ENCODE measurements at places on chromosomes 1 and 21.

GRCh38 chr1:19577036-19577435 is 67.1 kb upstream of the NBL1 start:
- DNase-seq = no peak

GRCh38 chr1:220019071-220019470 is 27.2 kb downstream of the EPRS1 start:
- DNase-seq = no peak

GRCh38 chr1:227374846-227375245 is 56.6 kb upstream of the CDC42BPA start:
- DNase-seq = no peak

- DNase-seq = no peak
Observed at GRCh38 chr1:210418863-210419650, 90.4 kb downstream of the HHAT start.

DNA sequence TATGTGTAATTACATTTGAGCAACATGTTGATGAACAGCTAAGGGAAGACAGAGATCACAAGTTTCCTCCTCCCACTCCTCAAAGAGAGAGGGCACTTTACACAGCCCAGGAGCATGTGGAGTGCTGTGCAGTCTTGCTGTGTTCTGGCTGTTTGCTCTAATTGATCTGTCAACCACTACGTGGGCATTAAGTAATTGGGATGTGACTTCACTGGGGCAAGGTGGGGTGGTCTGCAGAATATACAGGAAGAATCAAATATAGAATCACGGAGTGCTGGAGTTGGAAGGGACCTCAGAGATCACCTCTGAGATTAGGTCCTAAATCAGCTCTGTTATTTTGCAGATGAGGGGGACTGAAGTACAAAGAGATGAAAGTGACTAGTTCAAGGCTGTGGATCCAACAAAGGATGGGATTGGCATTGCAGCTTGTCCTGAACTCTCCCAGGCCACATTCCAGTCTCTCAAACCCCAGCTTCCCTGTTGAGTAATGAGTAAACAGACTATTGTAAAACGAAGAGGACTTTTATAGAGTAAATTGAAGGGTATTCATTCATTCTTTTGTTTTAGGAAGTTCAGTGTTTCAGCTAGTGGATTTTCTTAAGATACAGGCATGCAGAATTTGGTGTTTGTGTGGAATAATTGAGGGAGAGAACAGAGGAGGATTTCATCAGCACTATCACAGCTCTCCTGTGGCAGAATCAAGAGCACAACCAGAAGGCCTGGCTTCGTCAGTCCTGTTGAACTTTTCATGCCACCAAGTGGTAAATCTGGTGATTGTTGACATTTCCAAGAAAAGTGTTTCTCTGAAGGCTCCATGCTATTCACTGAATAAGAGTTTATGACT is 22.4 kb downstream of the NOS1AP start:
- DNase-seq = no peak

DNA sequence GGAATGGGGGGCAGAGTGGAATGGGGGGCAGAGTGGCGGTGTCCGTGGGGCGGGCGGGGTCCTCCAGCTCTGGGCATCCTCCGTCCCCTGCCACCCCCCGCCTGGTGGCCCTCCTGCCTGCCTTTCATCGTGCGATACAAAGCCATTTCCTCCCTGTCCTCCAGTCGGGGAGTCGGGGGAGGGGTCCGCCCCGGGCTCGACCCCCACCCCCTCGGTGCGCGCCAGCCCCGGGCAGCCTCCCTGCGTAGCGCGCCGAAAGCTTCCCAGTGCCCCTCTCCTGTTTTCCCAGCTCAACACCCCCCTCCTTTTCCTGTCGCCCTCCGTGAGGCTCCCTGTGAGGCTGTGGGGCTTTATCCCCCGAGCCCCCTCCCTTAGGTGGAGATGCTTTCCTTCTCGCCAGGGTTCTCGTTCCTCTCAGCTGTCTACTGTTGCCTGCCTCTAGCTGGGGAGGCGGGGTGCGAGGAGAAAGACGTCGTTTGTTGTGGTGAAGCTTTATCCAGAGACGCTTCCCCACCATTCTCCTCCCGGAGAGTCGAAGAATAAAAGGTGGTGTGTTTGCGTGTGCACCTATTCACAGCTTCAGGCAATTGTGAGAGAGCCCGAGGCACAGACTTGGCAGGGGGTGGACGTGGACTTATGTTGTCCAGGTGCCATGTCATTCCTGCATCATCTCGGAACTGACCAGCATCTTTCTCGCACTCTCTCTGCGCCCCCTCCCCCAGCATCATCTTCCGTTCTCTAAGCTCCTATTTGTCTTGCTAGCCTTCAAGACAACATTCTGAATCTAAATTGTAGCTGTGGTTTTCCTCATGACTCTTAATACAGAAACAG is 848 bp downstream of the DNM3 start:
- DNase-seq = no peak

- DNase-seq = no peak
Observed at GRCh38 chr21:35244514-35244913, 195.4 kb upstream of the RUNX1 start.

DNA sequence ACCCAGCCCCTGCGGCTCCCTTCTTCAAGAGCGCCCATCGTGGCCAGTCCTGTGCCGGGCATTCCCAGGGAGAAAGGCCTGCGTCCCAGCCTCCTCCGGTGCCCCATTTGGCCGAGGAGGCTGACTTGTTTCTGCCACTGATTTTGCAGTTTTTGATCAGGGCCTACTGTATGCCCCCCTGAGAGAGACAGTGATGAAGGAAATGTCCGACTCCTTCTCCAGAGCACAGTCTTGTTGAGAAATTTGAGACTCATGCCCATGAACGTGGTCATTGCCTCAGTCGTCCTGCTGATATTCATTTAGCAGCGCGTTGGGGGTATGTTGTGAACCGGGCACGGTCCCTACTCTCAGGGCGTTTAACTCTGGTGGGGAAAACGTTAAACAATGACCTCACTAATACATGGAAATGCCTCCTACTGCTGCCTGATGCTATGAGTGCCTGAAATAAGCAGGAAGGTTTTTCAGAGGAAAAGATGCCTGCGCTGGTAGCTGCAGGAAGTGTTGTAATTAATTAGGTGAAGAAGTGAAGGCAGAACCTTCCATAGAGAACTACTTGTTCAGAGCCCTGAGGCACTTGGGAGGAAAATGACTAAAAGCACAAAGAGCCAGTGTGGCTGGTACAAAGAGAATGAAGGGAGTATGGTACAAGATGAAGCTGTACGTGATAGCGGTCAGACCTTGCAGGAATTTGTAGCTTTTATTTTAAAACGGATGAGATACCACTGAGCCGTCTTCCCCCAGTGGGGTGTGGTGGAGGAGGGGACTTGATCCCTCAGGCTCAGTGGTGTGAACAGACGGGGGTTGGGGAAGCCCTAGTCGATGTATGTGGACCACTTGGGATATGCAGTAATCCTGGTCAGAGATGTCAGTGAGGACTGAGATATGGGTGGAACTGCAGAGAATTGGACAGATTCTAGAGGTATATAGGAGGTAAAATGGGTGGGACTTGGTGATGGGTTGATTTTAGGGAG is 730 bp downstream of the ZCCHC17 start:
- no peak for DNase-seq

DNA sequence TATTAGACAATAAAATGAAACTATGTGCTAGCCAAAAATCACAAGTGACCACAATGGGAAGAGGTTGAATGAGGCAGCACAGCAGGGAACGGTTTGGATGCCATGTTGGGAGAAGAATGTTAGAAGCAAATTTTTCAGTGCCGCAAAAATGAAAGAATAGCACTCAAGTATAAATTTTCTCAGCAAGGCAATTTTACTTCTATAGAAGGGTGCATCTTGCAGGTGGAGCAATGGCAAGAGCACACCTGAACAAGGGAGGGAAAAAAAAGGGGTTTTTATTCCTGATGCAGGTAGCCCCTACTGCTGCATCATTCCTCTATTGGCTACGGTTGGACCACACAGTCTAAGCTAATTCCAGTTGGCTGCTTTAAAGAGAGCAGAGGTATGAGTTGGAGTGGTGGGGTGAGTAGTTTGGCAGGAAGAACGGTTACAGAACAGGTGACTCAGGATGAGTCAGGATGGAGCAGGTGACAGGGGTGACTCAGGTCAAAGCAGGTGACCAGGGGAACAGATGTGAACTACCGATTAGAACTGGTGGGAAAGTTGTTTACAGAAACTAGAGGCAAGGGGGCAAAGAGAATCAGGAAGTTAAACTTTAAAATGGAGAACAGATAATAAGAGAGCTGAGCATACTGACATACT is 301.1 kb upstream of the NRIP1 start:
- DNase-seq = no peak

- DNase-seq = no peak
Observed at GRCh38 chr1:41749991-41750745, 168.6 kb downstream of the HIVEP3 start.

DNA sequence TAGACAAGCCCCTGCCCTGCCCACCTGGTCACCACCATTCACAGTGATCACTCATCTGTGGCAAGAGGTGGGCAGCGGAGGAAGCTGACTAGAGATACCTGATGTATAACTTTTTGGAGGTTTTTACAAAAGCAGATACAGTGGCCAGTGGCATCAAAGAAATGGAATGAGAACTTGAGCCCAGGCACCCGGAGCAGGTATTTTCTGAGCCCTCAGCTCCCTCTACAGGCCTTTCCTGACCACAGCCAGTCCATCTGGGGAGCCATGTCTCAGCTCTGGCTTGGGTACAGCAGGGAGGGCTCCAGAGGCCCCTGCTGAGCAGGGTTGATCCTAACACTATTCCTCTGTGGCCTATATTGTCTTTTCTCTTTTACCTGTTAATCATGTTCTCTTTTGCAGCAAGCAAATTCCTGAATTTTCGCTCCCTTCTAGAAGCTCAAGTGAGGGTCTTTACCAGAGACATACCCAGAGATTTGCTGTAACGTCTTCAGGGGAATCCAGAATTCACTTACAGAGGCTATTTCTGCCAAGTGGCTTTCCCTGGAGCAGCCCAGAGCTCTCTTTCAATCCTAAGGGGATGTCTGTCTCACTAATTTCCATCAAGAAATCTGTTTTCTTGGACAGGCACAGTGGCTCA is 27.3 kb downstream of the GPR157 start:
- no peak for DNase-seq

- no peak for DNase-seq
Observed at GRCh38 chr1:58839846-58840835, 56.3 kb upstream of the JUN start.
